ENCODE measurements at places on chromosomes 3 and 15.

DNA sequence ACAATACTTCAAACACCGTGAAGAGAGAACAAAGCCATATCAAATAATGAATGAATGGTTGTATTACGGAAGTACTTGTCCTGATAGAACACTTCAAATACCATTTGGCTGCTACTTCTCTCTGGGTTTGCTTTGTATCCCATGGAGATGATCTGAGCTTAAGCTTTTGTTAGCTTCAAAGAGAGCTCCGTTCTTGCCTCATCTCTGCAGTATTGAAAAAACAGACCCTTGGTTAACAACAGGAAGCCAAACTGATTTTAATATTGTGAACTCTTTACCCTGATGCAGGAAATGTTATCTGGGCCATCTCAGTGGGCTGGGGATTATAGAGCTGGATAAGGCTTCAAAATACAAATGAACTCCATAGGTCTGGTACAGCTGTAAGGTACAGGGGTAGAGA is 101.0 kb downstream of the CHL1 start:
- DNase-seq: no peak

- no peak for DNase-seq
Observed at GRCh38 chr3:151290673-151291072, 12.3 kb upstream of the P2RY14 start.

DNA sequence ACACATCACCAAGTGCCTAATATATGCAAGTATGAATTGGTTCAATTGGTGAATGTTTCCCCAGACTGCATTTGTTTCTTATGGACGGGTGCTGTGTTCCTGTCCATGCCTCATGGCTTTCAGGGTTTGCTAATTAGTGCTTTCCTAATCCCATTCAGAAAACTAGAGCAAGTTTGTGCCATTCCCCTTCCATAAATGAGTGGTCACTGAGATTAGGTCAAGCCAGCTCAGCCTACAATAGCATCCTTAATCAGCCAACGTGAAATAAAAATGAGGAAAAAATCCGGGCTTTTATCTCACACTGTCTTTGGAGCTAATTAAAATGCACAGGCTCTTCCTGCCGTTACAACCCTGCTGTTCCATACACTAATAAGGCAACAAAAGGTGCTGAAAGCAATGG is 788.8 kb downstream of the ROBO1 start:
- DNase-seq: peak; percentile 77

GRCh38 chr3:136495213-136495612 is 245.1 kb downstream of the PCCB start:
- no peak for DNase-seq

DNA sequence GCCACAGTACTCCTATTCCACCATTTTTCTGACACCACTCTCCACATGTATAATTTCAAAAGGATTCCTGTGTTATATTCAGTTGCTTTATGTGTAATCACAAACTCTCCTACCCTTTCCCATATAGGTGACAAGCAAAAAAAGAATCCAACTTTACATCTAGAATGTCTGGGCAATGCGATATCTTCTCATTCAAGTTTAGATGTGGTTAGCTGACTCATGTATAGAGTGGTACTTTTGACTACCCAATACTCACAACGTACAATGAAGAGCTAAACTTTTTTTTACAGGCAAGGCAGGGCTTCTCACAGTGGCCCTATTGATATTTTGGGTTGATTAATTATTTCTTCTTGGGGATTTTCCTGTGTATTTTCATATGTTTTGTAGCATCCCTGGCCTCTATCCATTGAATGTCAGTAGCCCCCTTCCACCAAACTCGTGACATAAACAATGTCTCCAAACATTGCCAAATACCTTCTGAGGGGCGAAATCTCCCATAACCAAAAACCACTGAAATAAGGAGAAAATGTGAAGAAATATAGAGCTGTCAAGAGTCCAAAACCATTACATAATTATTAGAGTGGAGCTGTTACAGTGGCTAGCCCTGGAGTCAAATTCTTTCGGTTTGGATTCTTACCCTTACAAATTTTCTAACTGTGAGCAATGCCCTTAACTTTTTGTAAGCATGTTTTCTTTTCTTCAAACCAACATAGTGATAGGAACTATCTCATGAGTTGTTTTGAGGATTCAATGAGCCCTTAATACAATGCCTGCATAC is 342.6 kb downstream of the NSUN3 start:
- DNase-seq: no peak

- no peak for DNase-seq
Observed at GRCh38 chr3:99586701-99587100, 51.7 kb upstream of the COL8A1 start.

- no peak for DNase-seq
Observed at GRCh38 chr3:169091196-169091823, 572.2 kb downstream of the MECOM start.

GRCh38 chr3:63679186-63679585 is 26.7 kb downstream of the SNTN start:
- no peak for DNase-seq

GRCh38 chr15:39149636-39150150 is 431.2 kb upstream of the THBS1 start:
- no peak for DNase-seq

DNA sequence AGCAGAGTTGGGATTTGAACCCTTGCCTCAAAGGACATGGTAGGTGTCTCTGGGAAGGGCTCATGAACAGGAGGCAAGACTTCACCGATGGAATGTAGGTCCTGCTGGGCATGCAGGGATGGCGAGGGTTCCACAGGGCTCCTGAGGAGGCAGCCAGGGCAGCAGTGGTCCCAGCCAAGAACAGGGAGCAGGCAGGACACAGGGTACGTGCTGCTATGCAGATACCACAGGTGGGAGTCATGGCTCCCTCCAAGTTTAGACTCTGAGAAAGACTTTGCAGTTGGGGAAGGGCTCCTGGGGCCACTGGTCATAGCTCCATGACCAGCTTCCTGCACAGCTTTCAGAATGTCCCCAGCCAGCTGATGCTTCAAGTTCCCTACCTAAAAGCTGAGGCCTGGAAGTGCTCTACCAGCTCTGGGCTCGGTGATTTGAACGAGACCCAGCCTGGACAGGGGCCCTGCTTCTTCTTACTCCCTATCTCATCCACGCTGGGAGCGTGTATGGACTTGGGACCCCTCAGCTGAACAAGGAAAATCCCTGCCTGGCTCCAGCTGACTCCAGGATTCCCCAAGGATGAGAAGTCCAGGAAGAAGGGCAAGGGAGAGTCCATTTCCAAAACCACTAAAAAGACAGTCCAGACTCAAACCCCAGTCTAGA is 747 bp downstream of the MYL3 start:
- DNase-seq: no peak

- no peak for DNase-seq
Observed at GRCh38 chr3:68090571-68090970, 436.2 kb upstream of the SUCLG2 start.

DNA sequence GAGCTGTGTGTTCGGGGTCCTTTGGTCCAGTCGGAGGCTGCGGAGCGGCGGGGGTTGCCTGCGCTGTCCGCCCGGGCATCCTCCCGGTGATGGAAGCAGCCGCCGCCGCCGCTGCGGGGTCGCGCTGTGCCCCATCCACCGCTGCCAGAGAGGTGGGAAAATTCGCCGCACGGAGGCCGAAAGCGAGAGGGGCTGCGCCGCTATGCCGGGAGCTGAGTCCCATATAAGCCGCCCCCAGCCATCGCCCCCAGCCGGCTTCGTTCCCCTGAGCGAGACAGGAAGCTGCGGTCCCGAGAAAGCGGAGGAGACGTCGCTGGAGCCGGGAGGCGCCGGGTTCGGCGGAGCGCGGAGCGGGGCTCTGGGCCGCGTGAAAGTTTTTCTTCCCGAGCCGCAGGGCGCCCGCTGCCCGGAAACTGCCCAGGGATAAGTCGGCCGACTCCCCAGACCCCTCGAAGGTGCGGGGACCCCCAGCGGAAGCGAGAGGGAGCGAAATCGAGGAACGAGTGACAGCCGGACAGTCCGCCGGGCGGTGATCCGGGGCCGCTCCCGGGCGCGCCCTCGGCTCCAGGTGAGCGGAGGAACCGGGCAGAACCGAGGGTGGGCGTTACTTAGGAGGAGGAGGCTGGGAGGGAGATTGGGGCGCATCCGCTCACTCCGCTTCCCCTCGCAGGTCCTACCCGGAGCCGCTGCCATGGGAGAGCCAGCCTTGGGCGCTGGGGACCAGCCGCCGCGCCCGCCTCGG is 574 bp downstream of the CHST2 start:
- peak; percentile 39 for DNase-seq

- DNase-seq: no peak
Observed at GRCh38 chr3:38327335-38328009, 19.1 kb upstream of the XYLB start.

- no peak for DNase-seq
Observed at GRCh38 chr3:9897408-9898372, 5.0 kb upstream of the IL17RE start.

DNA sequence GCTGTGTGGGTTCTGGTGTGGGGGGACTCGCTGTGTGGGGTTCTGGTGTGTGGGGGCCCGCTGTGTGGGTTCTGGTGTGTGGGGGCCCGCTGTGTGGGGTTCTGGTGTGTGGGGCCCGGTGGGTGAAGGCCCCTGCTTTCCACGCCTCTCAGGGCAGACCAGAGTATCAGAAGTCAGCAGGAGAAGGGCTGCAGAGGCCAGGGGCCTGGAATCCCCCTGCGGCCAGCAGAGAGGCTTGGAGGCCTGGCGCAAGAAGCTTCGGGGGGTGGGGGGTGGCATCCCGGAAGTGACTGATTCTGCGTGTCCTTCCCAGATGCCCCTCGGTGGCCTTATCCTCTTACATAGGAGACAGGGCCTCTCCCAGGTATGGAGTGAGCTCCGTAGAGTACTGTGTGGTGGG is 37.4 kb downstream of the TNK2 start:
- no peak for DNase-seq

- no peak for DNase-seq
Observed at GRCh38 chr3:28376424-28376823, 27.8 kb upstream of the AZI2 start.

GRCh38 chr3:48528754-48529153 is 24.8 kb upstream of the SHISA5 start:
- no peak for DNase-seq

GRCh38 chr3:124761935-124762660 is 31.8 kb downstream of the UMPS start:
- no peak for DNase-seq

- no peak for DNase-seq
Observed at GRCh38 chr3:11186318-11186692, 32.0 kb downstream of the HRH1 start.

DNA sequence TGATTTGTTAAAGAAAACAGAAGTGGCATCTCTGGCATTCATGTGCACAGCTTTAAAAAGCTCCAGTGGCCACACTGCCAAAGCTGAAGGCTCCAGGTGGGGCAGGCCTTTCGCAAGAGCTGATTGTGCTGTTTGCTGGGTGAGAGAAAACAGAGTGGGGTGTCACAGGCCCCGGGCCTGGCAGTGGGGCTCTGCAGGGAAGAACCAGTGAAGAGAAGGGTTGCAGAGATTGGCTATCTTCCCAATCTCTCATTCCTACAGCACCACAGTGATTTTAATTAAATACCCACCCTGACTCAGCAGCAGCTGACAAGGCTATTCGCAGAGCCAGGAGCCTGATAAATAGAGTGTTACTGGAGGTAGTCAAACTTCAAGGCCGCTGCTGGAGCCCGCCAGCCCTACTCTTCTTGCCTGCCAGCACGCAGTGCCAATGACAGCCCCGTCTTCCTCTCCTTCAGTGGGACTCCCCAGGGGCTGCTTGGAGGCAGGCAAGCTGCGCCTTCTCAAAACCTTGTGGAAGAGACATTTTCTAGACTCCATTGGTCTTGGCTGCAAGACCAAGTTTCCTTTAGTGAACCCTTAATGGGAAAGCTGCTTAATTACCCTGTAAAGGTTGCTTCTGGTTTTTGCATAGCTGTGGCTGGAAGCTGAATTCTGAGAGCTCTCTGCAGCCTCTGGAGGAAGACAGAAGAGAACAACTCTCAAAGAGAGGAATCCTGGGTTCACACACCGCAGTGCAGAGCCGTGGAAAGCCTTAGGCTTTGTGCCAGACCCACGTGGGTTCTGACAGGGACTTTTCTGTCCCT is 225.8 kb upstream of the SLCO3A1 start:
- no peak for DNase-seq

- no peak for DNase-seq
Observed at GRCh38 chr3:61730056-61730455, 168.7 kb downstream of the PTPRG start.

DNA sequence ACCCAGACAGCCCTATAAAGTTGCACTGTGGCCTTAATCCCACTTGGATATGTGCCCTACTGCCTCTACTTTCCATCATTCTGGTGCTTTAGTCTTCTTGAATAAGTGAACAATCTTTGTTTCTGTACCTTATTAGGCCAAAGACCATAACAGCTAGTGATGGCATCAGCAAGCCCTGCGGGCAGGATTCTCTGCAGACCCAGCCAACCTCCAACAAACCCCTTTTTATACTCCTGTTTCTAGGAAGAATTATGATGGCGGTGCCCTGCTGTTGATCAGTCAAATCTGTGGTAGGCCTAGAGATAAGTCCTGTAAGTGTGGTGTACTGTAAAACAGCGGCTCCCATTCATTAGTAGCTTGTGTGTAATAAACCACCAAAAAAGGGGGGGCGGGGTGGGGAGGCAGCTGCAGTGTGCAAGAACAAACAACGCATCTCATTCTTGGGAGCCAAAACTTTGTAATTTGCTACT is 40.5 kb downstream of the SOX2 start:
- DNase-seq: no peak

DNA sequence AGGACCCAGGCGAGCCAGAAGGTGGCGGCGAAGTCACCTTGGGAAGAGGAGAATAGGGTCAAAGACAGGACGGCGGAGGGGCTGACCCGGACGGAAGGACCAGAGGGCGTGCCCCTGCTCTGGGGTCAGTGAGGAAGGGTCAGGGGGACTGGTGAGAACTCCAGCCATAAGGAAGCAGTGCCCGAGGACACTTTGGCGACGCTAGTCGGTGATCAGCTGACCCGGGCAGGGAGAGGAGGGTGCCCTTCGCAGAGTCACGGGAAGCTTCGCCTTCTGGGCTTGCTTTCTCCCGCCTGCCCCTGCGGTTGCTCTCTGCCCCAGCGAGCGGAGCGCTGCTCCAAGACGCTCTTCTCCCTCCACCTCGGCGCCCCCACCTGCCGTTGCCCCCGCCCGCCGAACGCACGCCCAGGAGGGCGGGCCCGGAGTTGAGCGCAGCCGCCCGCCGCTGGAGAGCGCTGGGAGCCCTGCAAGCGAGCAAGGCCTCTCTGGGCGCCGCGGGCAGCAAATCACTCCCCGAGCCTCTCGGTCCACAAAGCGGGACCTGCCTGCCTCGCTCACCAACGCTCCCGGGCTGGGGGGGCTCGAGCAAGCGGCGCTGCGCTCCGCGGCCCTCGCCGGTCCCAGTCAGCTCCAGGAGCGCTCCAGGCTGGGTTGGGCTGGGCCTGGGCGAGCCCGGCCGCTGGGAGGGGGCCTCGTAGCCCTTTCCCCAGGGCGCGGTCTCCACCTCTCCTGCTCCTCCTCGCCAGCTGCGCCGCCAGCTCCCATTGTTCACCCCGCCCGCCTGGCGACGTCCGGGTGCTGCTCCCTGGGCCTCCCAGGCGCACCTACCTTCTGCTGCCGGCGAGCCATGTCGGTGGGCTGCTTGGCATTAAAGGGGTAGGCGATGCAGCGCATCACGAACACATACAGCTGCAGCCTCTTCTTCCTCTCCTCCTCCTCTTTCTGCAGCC is 1.2 kb downstream of the CADPS start:
- peak; percentile 74 for DNase-seq

DNA sequence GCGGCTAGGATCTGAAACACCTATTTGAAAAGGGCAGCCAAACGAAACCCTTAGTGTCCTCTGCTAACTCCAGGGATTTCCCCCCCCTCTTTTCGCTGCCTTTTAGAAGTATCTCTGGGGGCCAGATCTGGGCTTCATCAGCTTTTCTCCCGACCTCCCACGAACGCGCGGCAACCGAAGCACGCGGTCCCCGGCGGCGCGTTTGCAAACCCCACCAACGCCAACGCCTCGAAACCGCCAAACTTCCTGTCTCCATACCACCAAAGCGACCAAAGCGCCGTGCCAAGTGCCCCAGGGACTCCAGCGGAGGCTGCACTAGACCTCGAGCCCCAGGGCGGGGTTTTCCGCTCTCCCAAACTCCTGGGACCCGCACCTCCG is 155.8 kb upstream of the FRMD4B start:
- DNase-seq: peak; percentile 27
